ENCODE measurements at places on chromosomes 12 and 14.
A peak's percentile ranks its signal among the peaks of the same experiment; 100 is the strongest.

GRCh38 chr14:93107453-93107852 lies 8.3 kb downstream of the ITPK1 start:
- no peak for DNase-seq

GRCh38 chr12:101773650-101774162 lies 34.4 kb upstream of the SYCP3 start:
- DNase-seq: peak; percentile 67

- DNase-seq: peak; percentile 56
Observed at GRCh38 chr14:89540830-89541470, 123.9 kb upstream of the FOXN3 start.

DNA sequence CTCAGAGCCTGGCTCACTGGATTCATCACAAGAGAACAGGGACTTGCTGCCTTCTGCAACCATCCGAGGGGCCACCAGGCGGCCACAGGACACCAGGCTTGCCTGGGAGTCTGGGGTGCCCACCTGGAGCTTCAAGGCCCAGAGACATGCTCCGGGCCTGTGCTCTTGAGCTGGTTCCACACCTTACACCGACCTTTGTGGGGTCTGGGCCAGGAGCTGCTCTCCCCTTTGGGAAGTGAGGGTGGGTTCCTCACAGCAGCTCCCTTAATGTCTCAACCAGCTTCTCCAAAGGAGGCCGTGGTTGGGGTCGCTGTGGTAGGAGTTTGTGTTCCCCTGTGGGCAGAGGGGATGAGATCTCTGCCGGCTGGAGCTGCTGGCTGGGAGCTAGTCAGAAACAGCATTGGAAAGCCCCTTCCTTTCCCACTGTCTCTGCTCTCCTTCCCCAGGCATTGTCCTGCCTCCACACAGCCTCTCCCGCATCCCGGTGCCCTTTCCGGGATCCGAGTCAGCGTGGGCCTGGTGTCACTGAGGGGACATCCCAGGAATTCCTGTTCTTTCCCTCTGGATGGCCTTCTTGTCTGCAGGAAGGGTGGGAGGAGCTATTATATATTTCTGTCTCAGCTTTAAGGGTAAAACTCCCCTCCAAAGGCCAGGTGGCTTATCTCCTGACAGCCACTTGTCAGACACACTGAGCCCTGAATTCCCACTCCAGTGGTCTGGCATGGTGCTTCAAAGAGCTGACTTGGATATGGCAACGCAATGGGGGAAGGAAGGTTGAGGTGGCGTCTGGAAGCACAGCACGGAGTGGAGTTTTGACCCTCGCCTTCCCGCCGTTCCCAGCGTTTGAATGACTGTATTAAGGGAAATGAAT lies 5.1 kb upstream of the PAPLN start:
- DNase-seq: peak; percentile 83

DNA sequence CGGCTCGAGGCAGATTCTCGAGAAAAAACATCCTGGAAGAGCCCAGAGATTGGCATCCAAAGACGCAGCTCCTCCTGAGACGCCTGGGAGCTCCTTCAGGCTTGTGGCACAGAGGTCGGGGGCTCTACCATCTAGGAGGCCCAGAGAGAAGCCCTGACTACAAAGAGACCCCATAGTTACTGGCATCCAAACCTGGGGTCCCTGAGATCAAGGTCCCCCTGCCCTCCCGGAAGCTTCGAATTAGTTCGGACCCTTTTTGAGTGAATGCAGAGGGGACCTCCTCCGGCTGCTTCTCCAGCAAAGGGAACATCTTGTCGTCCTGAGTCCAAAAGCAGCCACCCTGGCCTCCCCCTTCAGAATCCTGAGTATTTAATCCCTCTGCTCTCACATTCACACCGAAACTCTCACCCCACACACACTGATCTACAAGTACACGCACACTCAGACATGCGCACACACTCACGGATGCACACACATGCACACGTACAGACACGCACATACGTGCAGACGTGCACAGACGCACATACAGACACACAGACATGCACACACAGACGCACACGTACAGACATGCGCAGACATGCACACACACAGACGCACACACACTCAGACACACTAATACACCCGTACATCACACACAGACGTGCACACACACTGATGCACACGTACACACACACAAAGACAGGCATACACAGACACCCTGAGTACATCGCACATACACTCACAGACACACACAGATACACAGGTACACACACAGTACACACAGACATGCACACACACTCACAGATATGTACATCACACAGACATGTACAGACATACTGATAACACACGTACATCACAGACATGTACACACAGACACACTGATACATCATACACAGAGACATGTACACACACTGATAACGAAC lies 5.9 kb downstream of the ZNF605 start:
- no peak for DNase-seq

- DNase-seq: no peak
Observed at GRCh38 chr14:44586910-44587309, 79.8 kb upstream of the FSCB start.

GRCh38 chr14:72588521-72588920 lies 305.4 kb downstream of the DPF3 start:
- no peak for DNase-seq

Measured in islet precursor cell (in vitro differentiated cells).